ENCODE measurements at places on chromosomes 12 and 14. TPM values are rescaled to one million over a fixed set of nuclear protein-coding genes. Genes with fewer than 3 reads are reported as not detected.

ESYT1 gene
- total RNA-seq: 170 TPM

SERPINA10 gene
- not detected for total RNA-seq

SMCO2 gene
- not detected for total RNA-seq

IFNG-AS1 gene
- total RNA-seq: not detected

IQSEC3 gene
- not detected for total RNA-seq

SLCO1B1 gene
- not detected for total RNA-seq

TMTC1 gene
- total RNA-seq: 96.2 TPM

NINJ2 gene
- total RNA-seq: 5.5 TPM

LRRC43 gene
- under 0.01 TPM for total RNA-seq

ADAMTS20 gene
- total RNA-seq: not detected

CFAP251 gene
- total RNA-seq: 1.8 TPM

FLVCR2 gene
- 4.0 TPM for total RNA-seq

SPIC gene
- not detected for total RNA-seq

LRRK2 gene
- 4.8 TPM for total RNA-seq

RTN1 gene
- under 0.01 TPM for total RNA-seq

SLC2A14 gene
- under 0.01 TPM for total RNA-seq

AHNAK2 gene
- 164 TPM for total RNA-seq

CYP46A1 gene
- 0.37 TPM for total RNA-seq

NUDT14 gene
- total RNA-seq: 9.6 TPM

INHBC gene
- under 0.01 TPM for total RNA-seq

EML5 gene
- not detected for total RNA-seq

CMKLR1 gene
- total RNA-seq: 7.0 TPM

APOF gene
- not detected for total RNA-seq

OR6C6 gene
- total RNA-seq: not detected

All from subcutaneous preadipocyte (primary cell).